ENCODE measurements at places on chromosomes 2 and 18.

DNA sequence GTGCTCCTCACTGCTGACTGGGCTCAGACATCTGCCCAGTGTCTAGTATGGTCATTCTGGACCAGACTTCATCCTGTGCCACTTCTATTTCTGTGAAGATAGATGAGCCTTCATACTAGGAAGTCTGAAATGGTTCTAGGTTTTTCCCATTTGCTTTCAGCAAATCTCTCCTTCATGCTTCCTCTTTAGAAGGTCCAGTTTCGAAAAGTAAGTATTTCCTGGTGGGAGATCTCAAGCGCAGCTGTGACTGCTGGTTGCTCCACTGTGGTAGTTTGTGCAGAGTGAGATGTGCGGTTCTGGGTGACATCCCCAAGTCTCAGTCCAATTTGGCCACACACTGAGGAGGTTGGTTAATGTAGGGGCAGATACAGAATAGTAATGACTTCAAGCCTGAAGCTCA, 14.4 kb downstream of the IL36B start:
- DNase-seq = no peak

DNA sequence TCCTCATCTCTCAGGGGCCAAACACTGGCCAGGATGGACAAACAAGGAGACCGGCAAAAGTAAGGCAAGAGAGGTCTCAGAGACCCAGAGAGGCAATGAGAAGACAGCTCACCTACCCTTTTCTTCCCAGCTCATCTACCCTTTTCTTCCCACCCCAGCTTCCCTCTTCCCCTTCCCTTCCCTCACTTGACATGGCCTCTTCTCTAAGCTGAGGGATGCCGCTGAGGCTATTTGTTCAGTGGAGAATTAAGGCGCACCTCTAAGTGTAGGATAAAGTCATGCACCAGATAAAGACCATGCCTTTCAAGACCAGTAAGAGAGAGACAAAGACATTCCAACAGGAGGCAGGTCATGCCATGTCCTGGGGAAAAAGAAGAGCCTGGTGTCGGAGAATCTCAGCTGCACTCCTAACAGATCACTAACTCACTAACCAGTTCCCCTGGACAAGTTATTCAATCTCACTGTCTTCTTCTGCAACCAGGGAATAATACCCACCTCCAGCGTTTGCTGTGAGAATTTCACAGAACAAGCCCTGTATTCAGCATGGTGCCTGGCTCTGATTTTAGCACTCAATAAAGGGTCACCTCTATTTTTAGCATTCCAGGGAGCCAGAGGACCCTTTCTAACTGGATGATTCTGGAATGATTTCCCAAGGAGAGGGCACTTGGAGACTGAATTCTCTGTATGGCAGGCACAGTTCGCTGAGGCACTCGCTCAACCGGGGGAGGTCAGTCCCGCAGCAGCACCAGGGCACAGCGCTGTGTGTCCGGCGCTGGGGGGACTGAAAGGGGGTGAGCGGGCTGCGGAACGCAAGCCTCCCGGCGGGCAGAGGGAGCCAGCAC, 3.0 kb upstream of the FOSL2 start:
- no peak for DNase-seq

DNA sequence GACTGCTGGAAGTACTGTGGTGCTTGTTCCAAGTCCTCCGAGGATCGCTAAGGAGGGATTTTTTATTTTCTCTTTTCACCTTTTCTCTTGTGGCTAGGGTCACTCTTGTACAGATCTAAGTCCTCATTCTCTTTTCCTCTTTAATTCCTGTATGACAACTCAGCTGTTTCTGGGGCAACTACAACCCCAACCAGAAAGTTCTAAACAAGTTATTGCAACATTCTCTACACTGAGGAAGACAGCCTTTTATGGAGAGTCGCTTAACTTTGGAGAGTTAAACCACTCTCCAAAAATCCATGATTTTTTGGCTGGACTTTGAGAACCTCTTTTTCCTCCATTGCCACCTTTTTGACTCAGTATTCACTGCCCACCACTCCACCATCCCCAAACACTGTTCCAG, 74.0 kb upstream of the SESTD1 start:
- no peak for DNase-seq

- no peak for DNase-seq
Measured at GRCh38 chr2:109472974-109473373, 140.8 kb downstream of the SEPTIN10 start.

GRCh38 chr18:35605686-35606417, 24.3 kb downstream of the GALNT1 start:
- DNase-seq = no peak

GRCh38 chr18:39841482-39842365, 2113.3 kb upstream of the PIK3C3 start:
- peak; percentile 74 for DNase-seq

DNA sequence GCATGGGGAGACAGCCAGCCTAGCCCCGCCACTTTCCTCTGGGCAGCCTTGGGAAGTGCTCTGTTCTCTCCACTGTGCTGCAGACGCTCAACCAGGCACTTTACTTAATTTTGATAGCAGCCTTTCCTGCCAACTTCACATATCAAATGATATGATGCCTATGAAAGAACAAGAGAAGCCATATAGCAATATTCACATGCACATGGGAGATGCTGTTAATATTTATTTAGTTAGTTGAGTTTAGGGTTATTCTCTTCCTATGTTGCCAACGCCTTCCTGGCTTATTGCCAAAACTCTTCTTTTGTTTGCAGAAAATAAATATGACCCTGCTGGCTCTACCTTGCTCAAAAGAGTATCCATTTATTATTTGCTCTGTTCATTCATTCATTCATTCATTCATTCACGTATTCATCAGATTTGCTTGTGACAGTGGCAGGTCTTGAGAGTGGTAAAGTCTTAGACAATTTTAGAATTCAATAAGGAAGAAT, 99.3 kb downstream of the GATA6 start:
- DNase-seq = no peak

Data from nephron progenitor cell (in vitro differentiated cells).